ENCODE measurements at places on chromosomes 16 and 17. TPM values are rescaled to one million over a fixed set of nuclear protein-coding genes. Genes with fewer than 3 reads are reported as not detected.
A peak's percentile ranks its signal among the peaks of the same experiment; 100 is the strongest.

The TBC1D3B gene
- total RNA-seq = 0.54 TPM

The GNGT2 gene
- total RNA-seq = 0.42 TPM

The CDH15 gene
- total RNA-seq = 1.0 TPM

The ACE gene
- 5.4 TPM for total RNA-seq

The CX3CL1 gene
- 0.16 TPM for total RNA-seq

The NEUROD2 gene
- total RNA-seq = not detected

The CA7 gene
- total RNA-seq = 2.5 TPM

The GLIS2 gene
- total RNA-seq = 9.0 TPM

The G6PC1 gene
- total RNA-seq = not detected

GRCh38 chr17:15414532-15415306, 52.7 kb downstream of the CDRT4 start:
- no peak overlapping the region for H3K27ac ChIP-seq
- no peak overlapping the region for H3K4me3 ChIP-seq
- H3K4me1 ChIP-seq = no peaks in the 10 kb centered on the region
- no peaks in the 10 kb centered on the region for H3K36me3 ChIP-seq
- no peak for DNase-seq

- no peak overlapping the region for H3K27ac ChIP-seq
- DNase-seq = peak; percentile 70
- peaks cover 14% of the 10 kb centered on the region for H3K4me1 ChIP-seq
- H3K4me3 ChIP-seq = no peak overlapping the region
- no peaks in the 10 kb centered on the region for H3K27me3 ChIP-seq
- no peaks in the 10 kb centered on the region for H3K36me3 ChIP-seq
Measured at GRCh38 chr16:4574919-4575705, 19.0 kb downstream of the C16orf96 start.

DNA sequence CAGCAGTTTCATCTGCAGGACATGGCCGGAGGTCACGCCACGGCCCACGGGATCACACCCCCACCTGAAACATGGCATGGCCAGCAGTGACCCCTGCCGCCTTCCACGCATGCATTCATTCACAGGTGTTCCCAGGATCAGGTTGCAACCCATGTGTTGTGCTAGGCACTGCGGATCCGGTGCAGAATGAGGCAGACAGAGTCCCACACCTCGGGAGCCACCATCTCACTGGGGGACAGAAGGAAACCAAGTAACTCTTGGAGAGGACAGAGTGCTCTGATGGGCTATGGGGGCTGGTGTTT, 4.3 kb upstream of the MSRB1 start:
- H3K36me3 ChIP-seq = no peaks in the 10 kb centered on the region
- H3K4me3 ChIP-seq = no peak overlapping the region
- no peak for DNase-seq

GRCh38 chr16:89360760-89361435, 129.5 kb downstream of the ANKRD11 start:
- H3K27ac ChIP-seq = peak overlapping the region; percentile 94
- H3K36me3 ChIP-seq = peaks cover 5% of the 10 kb centered on the region
- no peak for DNase-seq
- H3K4me1 ChIP-seq = peaks cover 57% of the 10 kb centered on the region

DNA sequence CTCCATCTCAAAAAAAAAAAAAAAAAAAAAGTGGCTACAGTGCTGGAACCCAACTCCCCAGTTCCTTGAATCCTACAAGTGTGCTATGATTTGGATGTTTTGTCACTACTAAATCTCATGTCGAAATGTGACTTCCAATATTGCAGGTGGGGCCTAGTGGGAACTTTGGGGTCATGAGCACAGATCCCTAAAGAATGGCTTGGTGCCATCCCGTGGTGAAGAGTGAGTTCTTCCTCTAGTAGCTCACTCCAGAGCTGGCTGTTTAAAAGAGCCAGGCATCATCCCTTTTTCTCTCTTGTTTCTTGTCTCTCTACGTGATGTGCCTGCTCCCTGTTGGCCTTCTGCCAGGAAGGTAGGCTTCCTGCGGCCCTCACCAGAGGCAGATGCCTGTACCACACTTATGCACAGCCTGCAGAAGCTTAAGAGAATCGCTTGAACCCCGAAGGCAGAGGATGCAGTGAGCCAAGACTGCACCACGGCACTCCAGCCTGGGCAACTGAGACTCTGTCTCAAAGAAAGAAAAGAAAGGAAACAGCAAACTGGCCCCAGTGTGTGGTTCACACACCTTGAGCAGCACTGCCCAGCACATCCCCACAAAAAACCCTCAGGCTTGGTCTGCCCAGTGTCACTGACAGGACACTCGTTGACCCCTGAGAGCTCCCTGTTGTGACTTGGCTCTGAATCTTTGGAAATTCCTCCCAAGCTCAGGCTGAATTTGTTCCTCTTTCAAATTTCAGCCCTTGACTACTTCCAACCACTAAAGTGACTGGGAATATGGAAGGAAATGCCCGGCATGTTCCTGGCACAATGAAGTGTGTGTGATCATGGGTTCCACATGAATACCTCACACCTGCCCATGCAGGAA, 3.1 kb downstream of the MT1E start:
- DNase-seq = no peak
- H3K4me3 ChIP-seq = no peak overlapping the region
- H3K27me3 ChIP-seq = peaks cover 100% of the 10 kb centered on the region
- no peak overlapping the region for H3K27ac ChIP-seq

GRCh38 chr16:77548766-77549165, 113.9 kb upstream of the ADAMTS18 start:
- H3K4me1 ChIP-seq = no peaks in the 10 kb centered on the region
- H3K27me3 ChIP-seq = no peaks in the 10 kb centered on the region
- H3K27ac ChIP-seq = no peak overlapping the region
- no peaks in the 10 kb centered on the region for H3K36me3 ChIP-seq

DNA sequence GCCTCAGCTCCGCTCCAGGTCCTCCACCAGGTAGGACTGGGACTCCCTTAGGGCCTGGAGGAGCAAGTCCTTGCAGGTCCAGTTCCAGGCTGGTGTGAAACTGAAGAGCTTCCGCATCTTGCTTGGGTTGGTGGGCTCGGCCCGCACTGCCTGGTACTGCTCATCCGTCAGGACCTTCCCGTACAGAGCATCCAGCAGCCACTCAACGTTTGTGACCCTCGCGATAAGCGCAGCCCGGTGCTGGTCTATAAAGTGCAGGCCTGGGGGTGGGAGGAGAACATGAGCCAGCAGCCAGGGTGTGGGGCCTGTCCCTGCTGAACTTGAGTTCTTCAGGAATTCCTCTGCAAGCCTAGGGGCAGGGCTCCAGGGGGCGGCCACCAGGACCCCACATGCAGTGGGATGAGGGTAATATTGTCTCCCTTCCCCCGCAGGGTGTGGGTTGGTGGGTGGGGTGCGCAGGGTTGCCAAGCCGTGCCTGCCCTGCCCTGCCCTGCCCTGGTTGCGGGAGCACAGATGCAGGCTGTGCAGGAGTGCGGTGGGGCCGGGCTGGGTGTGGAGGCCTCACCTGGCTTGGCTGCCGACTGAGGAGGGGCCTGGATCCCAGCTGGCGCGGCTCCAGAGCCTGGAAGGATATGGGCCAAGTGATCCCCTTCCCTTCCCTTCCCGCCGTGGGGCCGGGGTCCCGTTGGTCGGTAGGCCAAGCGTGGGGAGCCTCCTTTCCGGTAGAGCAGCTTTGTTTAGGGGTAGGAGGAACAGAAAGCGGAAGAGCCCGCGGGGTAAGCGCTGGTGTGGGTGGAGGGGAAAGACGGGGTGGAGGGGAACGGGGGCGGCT, 762 bp downstream of the PYCARD start:
- H3K27me3 ChIP-seq = peaks cover 11% of the 10 kb centered on the region
- H3K4me3 ChIP-seq = peak overlapping the region; percentile 82
- peaks cover 6% of the 10 kb centered on the region for H3K36me3 ChIP-seq
- H3K27ac ChIP-seq = peak overlapping the region; percentile 63
- peak; percentile 79 for DNase-seq

DNA sequence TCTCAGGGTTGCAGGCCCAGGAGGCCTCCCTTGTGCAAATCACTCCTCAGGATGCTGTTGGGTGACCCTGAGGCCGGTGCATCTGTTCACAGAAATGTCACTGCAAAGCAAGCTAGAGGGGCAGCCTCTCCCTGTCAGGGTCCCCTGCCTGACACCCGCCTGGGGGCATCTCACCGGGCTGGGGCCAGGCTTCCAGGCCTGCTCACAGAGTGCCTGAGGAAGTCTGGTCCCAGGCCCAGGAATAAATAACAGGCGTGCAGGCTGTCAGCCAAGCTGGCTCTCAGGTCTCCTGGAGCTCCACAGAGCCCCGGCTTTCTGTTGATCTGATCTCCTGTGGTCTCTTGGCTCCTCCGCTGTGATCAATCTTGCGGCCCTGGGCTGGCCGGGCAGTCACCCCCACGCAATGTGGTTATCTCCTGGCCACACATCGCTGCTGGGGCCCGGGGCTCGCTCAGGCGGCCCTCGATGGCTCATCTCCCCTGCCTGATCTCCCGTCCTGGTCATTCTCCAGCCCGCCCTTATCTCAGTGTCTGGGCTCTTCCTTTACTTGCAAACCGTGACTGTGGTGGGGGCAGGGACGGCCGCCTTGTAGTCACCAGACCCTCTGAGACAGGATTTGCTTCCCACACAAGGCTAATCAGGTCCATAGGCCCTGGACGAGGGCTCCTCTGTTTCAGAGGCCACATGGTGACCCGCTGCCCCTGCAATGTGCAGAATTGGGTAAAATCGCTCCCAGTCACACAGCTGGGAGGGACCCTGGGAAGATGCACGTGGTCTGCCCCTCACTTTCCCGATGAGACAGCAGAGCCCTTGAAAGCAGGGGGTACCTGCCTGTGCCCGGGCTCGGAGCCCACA, 231.2 kb upstream of the GSE1 start:
- no peaks in the 10 kb centered on the region for H3K27me3 ChIP-seq
- no peaks in the 10 kb centered on the region for H3K4me1 ChIP-seq
- no peak for DNase-seq

GRCh38 chr17:36722121-36722902, 120.9 kb downstream of the MRM1 start:
- H3K36me3 ChIP-seq = no peaks in the 10 kb centered on the region
- DNase-seq = peak; percentile 64
- no peaks in the 10 kb centered on the region for H3K27me3 ChIP-seq
- H3K4me3 ChIP-seq = peak overlapping the region; percentile 61
- no peak overlapping the region for H3K27ac ChIP-seq

DNA sequence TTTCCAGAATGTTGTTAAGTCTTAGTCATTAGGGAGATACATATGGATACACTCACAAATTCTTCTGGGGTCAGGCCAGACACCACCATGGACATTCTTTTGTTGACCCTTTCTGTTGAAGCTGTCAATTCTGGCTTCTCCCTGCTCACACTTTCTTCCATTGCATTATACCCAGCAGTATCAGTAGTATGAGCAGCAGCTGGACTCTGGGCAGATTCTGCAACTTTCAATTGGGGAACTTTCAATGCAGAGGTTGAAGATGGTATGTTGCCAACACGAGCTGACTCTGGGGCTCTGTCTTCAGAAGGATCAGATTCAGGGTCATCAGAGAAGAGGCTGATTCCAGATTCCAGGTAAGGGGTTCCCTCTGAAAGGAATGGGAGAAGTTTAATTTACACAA, 45.8 kb downstream of the RND2 start:
- H3K4me1 ChIP-seq = no peaks in the 10 kb centered on the region
- H3K27me3 ChIP-seq = no peaks in the 10 kb centered on the region

DNA sequence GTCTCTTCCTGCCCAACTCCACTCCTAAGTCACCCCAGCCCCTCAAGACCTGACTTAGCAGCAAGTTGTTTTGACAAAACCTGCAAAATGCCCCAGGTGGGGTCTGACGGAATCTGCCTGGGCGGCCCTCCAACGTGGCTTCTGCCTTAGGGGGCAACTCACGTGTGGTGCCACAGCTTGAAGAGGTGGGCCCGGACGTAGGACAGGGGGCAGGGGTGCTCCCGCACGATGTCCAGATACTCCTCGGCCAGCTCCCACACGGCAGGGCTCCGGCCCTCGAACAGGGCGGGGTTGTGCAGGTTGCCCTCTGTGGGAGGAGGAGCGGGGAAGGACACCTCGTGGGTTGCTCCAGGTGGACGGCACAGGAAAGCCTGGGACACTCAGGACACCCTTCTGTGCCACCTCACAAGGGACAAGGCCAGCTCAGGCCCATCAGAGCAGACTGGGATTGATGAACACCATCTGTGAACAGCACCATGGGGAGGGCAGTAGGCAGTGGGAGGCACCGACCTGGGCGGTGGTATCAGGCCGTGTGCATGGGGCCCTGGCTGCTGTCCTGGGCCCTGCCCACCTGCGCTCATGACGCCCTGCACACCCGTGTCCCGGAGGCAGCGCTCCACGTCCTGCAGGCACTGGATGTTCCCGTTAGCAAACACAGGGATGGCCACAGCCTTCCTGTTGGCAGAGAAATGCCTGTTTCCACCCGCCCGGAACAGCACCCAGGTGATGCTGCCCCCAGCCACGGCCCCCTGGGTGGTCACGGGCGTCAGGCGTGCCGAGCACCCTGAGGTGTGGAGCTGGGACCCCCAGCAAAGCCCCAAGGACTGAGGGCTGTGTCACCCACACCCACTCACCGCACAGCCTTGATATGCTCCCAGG, 4.3 kb downstream of the DUS1L start:
- 0 out of 2 replicates have a peak overlapping the region, but pooled peaks have one; percentile 14 for H3K27ac ChIP-seq
- 0 out of 2 replicates have a peak, but pooled peaks cover under 1% of the 10 kb centered on the region for H3K36me3 ChIP-seq
- H3K4me1 ChIP-seq = no peaks in the 10 kb centered on the region
- DNase-seq = peak; percentile 0
- no peaks in the 10 kb centered on the region for H3K27me3 ChIP-seq

- H3K27ac ChIP-seq = no peak overlapping the region
- no peaks in the 10 kb centered on the region for H3K27me3 ChIP-seq
- H3K36me3 ChIP-seq = no peaks in the 10 kb centered on the region
- no peak for DNase-seq
Measured at GRCh38 chr17:32807577-32807976, 69.3 kb downstream of the MYO1D start.

- no peak overlapping the region for H3K27ac ChIP-seq
- H3K4me3 ChIP-seq = no peak overlapping the region
- no peaks in the 10 kb centered on the region for H3K4me1 ChIP-seq
- no peaks in the 10 kb centered on the region for H3K27me3 ChIP-seq
- no peaks in the 10 kb centered on the region for H3K36me3 ChIP-seq
- no peak for DNase-seq
Measured at GRCh38 chr16:87703835-87704375, 61.9 kb downstream of the KLHDC4 start.

- no peaks in the 10 kb centered on the region for H3K36me3 ChIP-seq
- H3K27ac ChIP-seq = no peak within 1 kb of the TSS
- no peak within 1 kb of the TSS for H3K4me3 ChIP-seq
- no peaks in the 10 kb centered on the region for H3K4me1 ChIP-seq
Measured at GRCh38 chr16:69351309-69352027, at the start of gene TMED6. Gene TMED6 (minus strand): TSS chr16:69351786. CDS start chr16:69351753, 33 bp downstream.

GRCh38 chr17:73493956-73494926, 150.0 kb downstream of the SDK2 start:
- H3K4me3 ChIP-seq = no peak overlapping the region
- H3K27ac ChIP-seq = no peak overlapping the region
- H3K4me1 ChIP-seq = peaks cover 8% of the 10 kb centered on the region
- H3K36me3 ChIP-seq = no peaks in the 10 kb centered on the region
- no peak for DNase-seq
- H3K27me3 ChIP-seq = no peaks in the 10 kb centered on the region

GRCh38 chr17:39244600-39245570, 19.1 kb upstream of the STAC2 start:
- H3K4me1 ChIP-seq = peaks cover 5% of the 10 kb centered on the region
- no peaks in the 10 kb centered on the region for H3K27me3 ChIP-seq
- no peak overlapping the region for H3K4me3 ChIP-seq
- peak; percentile 99 for DNase-seq
- no peak overlapping the region for H3K27ac ChIP-seq

- H3K4me1 ChIP-seq = peaks cover 53% of the 10 kb centered on the region
- H3K36me3 ChIP-seq = no peaks in the 10 kb centered on the region
- no peaks in the 10 kb centered on the region for H3K27me3 ChIP-seq
- no peak overlapping the region for H3K4me3 ChIP-seq
- H3K27ac ChIP-seq = peak overlapping the region; percentile 7
Measured at GRCh38 chr17:43553573-43553972, 7.4 kb upstream of the ETV4 start.

GRCh38 chr16:31745900-31746299, 127.7 kb upstream of the ZNF267 start:
- H3K36me3 ChIP-seq = peaks cover 29% of the 10 kb centered on the region
- DNase-seq = no peak
- no peak overlapping the region for H3K4me3 ChIP-seq
- no peaks in the 10 kb centered on the region for H3K27me3 ChIP-seq
- H3K27ac ChIP-seq = no peak overlapping the region

All from GM23338 (cell line).